ENCODE measurements at places on chromosomes 11 and 22. TPM values are rescaled to one million over a fixed set of nuclear protein-coding genes. Genes with fewer than 3 reads are reported as not detected.

DNA sequence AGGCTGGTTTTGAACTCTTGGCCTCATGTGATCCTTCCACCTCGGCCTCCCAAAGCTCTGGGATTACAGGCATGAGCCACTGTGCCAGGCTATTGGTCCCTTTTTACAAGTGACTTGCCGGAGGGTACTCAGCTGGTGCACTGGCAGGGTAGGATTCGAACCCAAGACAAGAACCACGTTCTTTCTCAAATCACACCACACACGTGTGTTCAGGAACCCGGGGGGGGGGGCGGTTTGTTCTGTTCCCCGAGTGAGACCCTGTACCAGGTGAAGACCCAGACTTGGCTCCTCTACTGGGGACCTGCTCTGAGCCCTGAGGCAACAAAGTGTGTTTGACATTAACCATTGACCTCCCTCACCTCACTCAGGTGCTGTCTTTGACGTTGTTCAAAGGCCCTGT, 3.8 kb upstream of the YWHAH start:
- peak; percentile 26 for DNase-seq

ACR gene
- 4.5 TPM for total RNA-seq

HORMAD2 gene
- total RNA-seq: not detected

DNA sequence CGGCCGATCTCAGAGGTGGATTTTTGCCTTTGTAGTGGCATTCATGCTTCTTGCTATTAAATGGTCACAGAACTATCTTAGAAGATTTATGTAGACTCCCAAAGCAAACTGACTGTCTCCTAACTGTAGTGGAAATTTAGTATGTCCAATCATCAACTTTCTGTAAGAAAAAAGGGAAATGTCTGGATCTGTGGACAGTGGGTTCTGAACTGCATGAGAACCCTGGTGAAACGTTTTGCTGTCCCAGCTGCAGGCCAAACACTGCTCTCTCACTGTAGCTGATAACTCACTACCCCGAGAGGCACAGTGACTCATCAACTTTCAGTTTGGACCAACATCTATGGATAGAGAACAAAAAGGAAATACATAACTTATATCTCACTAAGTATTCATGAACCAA, 387.1 kb downstream of the SOX6 start:
- no peak for DNase-seq

DNA sequence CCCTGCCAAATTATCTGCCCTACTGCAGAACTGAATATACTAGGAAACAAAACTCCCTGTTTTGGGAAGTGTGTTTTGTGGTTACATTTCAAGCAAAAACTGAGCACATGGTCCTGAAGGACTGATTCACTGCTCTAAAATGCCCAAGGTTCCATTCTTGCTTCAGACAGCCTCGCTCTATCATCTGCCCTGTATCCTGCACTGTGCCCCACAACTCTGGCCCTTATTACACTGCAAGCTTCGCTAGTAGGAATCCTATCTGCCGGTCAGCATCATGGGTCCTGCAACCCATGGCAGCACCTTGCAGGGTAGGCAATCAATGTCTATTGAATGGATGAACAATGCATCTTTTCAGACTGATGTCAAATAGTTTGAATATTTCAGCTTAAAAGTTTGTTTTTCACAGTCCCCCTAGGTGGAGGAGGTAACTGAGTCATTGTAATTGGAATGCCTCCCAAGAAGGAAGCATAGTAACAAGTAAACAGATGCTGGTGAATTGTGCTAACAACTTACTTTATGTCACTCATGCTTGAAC, 21.3 kb downstream of the LAYN start:
- no peak for DNase-seq

- no peak for DNase-seq
These were observed 110.6 kb downstream of the ETS1 start for GRCh38 chr11:128476729-128477128.

Data from upper lobe of right lung (tissue), 1 donor.